Muscle of arm (tissue), 14 donors: ENCODE measurements at places on chromosomes 1 and 21. TPM values are rescaled to one million over a fixed set of nuclear protein-coding genes. Genes with fewer than 3 reads are reported as not detected.
A peak's percentile ranks its signal among the peaks of the same experiment; 100 is the strongest.

The DDAH1 gene
- polyA plus RNA-seq: 108 TPM

The GIPC2 gene
- polyA plus RNA-seq: 2.1 TPM

DNA sequence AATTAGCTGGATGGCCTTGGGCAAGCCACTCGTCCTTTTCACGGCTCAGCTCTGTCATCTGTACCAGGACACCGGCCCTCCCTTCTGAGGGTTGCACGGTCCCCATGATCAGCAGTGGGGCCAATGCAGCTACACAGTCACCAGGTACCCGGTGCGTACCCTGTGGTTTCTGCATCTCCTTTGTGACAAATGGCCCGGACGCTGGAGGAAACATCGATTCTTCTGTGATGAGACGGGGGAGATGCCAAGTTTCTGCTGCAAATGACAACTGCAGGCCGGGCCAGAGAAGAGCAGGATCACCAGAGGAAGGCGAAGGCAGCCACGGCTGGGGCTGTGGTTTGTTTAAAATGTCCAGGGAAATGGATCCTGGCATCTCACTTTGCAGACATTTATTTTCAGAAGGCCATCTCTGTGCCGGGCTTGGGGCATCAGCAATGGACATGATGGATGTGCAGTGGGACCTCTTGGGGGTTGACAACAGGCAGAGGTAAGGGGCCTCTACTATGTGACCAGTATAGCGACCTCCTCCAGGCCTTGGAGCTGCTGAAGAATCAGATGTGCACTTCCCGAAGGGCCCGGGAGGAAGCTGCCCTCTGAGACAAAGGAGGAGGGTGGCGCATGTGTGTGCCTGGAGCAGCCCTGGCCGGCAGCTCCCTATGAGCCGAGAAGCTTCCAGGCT, 221.9 kb upstream of the C1orf174 start:
- DNase-seq: no peak

DNA sequence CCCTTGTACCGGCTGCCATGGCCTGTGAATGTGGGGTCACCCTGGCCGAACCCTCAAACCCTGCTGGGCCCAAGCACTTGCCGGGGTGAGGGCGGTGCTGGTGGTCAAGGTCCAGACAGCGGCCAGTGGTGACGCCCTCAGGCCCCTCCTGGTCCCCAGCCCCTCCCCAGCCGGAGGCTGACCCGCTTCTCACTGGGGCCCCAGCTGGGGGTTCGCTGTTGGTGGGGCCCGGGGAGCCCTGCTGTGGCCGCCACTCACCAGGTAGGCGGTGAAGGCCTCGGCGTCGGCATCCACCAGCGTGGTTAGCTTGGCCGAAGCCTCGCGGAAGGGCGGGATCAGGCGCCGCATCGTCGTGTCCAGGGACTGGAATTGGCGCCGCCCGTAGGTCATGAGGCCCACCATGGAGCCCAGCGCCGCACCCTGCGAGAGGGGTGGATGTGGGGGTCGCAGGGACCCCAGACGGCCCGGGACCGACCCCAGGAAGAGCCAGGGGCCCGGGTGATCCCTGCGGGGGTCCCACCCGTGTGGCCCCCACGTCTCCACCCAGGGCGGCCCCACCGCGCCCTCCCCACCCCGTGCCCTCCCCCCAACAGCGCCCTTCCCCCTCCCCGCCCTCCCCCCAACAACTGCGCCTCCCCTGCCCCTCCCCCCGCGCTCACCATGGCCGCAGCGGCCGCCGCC, 10.1 kb downstream of the FTCD start:
- no peak for DNase-seq

The EVA1C gene
- polyA plus RNA-seq: not detected

DNA sequence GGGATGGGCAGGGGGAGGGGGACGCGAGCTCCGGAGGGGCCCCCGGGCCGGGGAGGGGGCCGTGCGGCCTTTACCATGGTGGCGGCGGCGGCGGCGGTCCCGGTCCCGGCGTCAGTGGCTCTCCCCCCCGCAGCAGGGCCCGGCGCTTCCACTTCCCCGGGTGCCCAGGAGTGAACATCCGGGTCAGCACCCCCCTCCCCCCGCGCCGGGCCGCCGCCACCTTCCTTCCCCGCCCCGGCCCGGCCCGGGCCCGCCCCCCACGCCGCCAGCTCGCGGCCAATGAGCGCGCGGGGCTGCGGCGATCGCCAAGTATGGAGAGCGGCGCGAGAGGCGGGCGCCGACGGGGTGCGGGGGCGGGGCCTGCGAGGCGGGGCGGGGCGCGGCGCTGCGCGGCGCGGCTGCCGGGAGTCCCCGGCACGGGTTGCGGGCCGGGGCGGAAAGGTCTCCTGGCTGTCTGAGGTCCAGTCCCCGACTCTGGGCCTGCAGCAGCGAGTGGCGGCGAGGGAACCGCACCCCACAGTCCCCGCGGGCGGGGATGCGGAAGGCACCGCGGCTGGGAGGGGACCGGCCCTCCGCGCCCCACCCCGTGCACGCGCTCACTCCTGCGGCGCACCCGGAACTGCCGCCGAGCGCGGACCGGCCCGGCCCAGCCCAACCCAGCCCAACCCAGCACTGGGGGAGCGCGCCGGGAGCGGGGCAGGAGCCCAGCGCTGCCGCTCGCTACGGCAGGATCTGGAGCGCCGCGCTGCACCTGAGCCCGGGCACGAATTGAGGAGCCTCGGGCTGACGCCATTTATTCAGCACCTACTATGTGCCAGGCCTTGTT, at the start of gene CAPZB:
TSS of gene CAPZB (minus strand) at position 178 of the 826 bp plus-strand sequence. CDS start at position 77, 101 bp downstream.
- DNase-seq: peak; percentile 90

DNA sequence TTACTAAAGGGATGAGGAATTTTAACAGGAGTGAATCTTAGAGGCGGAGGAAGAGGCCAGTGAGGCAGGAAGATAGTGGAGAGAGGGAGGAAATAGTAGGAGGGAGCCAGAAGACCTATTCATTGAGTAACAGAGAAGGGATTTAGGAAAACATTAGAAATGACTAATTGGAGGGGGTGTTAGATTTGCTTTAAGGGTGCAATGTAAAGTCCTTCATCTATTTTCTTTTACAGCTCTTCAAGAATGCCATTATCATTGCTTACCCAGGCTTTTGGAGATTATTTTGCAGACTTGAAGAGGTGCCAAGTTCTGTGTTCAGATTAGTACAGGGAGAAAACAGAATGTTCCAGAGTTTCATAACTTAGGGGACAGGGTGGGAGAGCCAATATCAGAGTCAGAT, 33.8 kb downstream of the OR10J1 start:
- no peak for DNase-seq

DNA sequence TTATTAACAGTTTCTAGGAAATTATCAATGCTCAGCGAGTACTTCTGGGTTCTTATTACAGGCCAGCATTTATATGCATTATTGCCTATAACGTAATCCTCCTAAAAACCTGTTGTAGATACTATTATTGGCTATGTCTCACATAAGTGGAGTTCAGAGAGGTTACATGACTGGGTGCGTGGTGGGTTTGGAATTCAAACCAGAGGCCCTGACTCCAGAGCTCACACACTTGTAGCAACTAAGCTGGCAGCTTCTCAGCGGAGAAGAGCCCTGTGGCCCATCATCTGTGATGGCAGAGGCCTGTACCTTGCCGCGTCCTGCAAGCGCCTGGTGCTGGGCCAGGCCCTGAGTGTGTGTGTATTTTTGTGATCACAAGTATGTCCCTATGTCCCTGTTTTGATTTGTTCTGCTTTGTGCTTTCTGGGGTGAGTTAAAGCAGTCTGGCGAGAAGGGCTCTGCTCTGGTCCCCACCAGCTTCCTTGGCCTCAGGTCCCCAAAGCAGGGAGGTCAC, 66.7 kb downstream of the HTR6 start:
- no peak for DNase-seq

The KCNE1 gene
- 0.74 TPM for polyA plus RNA-seq

The LCE3E gene
- polyA plus RNA-seq: not detected

DNA sequence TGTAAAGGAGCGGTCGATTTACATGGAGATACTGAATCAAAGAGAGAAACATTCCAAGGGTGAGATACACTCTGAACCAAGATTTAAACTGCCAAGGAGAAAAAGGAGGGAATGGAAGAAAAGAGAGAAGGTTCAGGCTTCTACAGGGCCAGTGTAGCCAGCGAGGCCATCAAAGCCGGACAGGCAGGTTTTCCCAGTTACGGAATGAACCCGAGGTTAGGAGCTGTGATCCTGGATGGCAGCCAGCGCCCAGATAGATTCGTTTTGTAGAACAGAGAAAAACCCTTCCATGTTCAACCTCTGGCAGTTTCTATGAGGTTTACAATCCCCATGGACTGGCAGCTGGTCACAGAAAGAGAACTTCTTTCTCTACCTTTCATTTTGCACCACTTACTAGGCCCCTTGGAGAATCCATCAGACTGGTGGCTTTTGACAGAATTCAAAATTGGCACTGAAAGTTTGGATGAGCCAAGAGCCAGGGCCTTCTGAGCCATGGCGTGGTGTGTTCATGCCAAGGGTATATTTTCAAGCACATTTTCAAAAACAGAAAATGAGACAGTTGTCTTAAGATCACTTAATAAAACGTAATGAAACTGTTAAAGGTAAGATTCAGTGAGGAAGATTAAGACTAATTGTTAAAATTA, 171.5 kb downstream of the RUNX1 start:
- no peak for DNase-seq

- no peak for DNase-seq
Observed at GRCh38 chr1:53022179-53022578, 39.8 kb upstream of the PODN start.

DNA sequence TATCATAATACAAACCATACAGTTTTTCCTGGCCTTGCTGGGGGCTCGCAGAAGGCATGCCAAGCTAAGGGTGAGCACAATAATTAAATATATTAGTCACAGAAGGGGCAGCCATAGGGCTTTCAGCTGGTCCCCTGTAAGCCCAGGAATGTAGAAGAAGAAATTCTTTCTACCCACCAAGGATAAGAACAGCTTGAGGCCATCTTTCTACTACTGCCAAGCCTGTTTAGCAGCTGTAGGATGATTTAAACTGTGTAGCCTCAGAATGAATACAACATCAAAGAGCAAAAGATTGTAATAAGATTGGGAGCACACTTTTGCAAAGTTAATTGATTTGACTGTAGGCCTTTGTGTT, 171.5 kb downstream of the LRRC7 start:
- DNase-seq: peak; percentile 9

GRCh38 chr1:94020764-94021579, 100.0 kb downstream of the ABCA4 start:
- no peak for DNase-seq

DNA sequence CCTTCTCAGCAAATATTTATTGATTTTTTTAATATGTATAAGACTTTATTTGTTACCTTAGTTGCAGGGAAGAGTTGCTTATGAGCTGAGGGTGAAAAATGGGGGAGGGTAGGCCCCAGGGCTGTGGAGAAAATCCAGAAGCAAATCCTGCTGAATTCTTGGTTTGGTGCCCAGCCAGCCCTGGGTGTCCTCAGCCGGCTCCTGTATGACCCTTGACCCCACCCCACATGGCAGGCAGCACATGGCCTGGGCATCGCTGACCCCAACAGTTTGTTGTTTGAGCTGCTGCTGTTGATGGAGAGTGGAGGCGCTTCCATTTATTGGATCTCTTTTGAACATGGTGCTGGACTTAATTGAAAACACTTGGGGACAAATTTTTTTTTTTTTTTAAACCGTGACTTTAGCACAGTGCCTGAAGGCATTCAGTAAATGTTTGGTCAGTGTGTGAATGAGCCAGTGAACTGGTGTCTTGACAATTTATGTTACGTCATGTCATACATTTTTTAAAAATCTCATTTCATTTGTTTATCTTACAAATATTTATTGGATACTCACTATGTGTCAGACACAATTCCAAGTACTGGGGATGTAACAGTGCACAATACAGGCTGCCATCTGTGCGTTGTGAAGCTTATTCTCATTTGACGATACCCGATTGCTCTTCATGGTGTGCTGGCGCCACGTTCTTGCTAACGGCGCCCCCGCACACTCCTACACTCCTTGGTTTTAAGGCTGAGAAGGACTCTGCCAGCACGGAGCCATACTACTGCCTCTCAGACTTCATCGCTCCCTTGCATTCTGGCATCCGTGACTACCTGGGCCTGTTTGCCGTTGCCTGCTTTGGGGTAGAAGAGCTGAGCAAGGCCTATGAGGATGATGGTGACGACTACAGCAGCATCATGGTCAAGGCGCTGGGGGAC, 98.8 kb downstream of the MTR start:
- DNase-seq: no peak

DNA sequence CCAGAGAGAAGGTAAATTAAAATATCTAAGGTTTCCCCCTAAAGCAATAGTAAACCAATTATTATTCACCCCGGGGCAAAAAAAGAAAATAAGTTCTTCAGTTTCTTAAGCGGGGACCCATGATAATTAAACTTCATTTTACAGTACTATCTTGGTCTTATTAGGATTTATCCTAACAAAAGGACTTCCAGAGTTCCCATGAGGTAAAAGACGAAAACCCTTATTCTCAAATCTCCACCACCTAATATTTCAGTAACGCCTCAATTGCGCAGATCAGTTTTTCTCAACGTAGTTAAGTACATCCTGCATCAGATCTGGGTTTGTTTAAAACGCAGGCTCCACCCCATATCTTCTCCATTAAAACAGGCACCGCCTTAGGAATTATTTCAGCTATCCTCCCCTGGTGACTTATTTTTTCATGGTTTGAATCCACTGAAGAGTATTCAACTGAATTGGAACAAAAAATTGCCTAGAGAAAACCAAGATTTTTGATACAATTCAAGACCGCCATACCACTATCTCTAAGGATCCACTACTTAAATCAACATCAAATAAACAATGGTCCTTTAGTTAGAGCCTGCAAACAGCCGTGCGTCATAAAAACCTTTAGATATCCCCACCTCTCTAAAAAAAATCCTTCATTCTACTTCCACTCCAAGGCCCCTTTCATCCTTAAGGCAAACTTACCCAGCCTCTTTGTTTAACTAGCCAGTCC, 1.7 kb downstream of the MCL1 start:
- no peak for DNase-seq

The OR6K3 gene
- polyA plus RNA-seq: not detected

- DNase-seq: peak; percentile 4
Observed at GRCh38 chr1:158951956-158952355, 20.6 kb downstream of the PYHIN1 start.

DNA sequence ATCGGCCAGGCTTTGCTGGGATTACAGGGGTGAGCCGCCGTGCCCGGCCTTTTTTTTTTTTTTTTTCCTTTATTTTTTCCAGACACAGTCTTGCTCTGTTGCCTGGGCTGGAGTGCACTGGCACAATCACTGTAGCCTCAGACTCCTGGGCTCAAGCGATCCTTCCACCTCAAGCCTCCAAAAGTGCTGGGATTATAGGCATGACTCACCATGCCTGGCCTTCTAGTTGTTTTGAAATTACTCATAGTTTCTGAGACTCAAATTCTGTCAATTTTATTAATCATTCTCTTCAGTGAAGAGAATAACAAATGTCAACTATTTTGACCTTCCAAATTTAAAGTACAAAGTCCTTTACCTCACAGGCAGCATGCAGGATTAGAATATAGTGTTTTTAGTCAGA, 374.5 kb downstream of the PLA2G4A start:
- no peak for DNase-seq

The GFI1 gene
- polyA plus RNA-seq: 0.15 TPM

GRCh38 chr1:197994907-197995407, 77.8 kb downstream of the LHX9 start:
- DNase-seq: no peak
